Stimulated activated CD4-positive, alpha-beta T cell treated with anti-CD3 and anti-CD28 coated beads, Interleukin-4, amount 100 ng/mL, for 24 hours (primary cell): ENCODE measurements at places on chromosomes 5 and 9.
A peak's percentile ranks its signal among the peaks of the same experiment; 100 is the strongest.

GRCh38 chr5:40685193-40685592 lies 5.5 kb downstream of the PTGER4 start:
- no peak for DNase-seq

- DNase-seq = no peak
Measured at GRCh38 chr5:42634575-42634974, 122.0 kb upstream of the CCDC152 start.

DNA sequence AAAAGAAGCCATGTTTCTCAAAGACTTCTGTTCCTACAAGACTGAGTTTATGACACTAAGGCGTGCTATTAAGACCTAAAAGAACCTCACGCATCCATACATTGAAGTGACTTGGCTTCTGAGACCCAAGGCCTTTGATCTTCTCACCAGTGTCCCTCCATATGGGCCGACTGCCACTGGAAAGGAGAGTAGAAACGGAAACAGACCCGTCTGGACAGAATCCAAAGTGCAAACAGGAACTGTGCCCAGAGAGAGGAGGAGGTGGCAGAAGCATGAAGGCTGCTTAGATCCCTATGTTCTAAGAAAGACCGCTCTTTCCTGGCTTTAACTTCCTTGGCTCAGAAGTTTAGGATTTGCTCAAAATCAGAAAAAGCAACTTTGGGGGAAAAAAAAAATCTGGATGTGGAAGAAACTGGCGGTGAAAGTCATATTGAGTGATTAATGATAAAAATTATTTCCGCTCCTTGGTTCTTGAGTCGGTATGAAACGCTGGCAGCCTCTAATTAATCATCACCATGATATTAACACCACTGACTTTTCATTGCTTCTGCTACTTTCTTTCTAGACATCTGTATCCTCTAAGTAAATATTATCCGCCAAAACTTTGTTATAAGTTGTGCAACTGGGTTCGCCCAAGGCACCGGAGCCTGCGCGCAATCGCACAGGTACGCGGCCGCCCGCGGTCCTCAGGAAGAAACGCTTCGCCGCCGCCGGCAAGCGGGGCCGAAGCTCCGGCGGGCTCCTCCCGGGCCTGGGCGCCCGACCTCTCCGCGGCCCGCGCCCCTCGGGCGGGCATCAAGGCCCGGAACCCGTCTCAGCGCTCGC lies 726 bp downstream of the DAP start:
- peak; percentile 42 for DNase-seq

DNA sequence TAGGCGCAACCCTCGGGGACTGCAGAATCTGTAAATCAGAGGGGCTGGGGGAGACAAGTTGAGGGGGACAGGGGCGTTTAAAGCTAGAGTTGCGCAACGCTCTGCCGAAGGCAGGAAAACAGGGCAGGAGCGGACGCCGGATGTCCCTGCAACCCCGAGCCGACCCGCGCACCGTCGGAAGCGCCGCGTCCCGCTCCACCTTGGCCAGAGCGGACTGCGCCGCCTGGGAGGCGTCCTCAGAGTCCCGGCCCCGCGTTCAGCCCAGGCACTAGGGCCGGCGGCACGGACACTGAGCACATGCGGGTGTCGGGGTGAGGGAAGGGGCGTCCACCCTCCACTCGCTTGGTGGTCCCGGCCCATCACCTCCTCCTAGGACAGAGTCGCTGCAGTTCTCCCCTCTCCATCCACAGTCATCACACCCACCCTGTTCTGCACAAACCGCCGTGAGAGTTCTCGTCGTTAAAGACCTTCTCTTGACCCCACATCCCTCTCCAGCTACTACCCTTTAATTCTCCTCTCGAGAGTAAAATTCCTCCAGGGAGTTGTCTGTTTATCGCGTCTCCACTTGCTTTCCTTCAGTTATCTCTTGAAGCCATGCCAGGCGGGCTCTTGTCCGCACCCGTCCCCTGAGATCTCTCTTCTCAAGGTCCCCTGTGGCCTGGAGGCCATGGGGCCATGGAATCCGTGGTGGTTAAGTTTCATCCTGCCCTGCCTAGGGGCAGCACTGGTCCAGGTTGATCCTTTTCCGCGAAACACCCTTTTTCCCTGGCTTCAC lies 796 bp upstream of the PDLIM7 start:
- DNase-seq = no peak

DNA sequence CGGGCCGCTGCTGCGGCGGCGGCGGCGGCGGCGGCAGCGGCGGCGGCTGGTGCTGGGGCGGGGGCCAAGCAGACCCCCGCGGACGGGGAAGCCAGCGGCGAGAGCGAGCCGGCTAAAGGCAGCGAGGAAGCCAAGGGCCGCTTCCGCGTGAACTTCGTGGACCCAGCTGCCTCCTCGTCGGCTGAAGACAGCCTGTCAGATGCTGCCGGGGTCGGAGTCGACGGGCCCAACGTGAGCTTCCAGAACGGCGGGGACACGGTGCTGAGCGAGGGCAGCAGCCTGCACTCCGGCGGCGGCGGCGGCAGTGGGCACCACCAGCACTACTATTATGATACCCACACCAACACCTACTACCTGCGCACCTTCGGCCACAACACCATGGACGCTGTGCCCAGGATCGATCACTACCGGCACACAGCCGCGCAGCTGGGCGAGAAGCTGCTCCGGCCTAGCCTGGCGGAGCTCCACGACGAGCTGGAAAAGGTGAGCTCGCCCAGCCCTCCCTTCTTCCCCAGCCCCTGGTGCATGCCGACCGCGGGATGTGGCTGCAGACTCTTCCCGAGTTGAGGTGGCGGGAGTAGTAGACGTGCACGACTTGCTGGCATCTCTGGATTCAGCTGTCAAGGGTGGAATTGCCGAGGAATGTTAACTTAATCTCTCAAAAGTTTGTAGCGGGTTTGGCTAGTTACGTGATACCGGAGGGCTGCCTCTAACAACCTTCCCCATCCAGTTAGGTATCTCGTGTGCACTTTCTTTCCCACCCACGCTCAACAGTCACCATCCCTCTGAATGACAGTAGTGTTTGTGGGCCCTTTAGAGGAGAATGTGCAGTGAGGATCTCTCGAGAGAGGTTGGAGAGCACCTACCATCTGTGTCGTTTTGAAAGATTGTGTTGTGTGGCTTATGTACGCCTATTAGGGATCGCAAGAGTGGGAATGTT lies 932 bp downstream of the SLC12A2 start:
- DNase-seq = peak; percentile 64

GRCh38 chr5:36017622-36018021 lies 26.4 kb upstream of the UGT3A1 start:
- no peak for DNase-seq

GRCh38 chr5:36041537-36041845 lies 25.2 kb downstream of the UGT3A2 start:
- no peak for DNase-seq

GRCh38 chr5:152694231-152694630 lies 289.2 kb upstream of the NMUR2 start:
- no peak for DNase-seq

DNA sequence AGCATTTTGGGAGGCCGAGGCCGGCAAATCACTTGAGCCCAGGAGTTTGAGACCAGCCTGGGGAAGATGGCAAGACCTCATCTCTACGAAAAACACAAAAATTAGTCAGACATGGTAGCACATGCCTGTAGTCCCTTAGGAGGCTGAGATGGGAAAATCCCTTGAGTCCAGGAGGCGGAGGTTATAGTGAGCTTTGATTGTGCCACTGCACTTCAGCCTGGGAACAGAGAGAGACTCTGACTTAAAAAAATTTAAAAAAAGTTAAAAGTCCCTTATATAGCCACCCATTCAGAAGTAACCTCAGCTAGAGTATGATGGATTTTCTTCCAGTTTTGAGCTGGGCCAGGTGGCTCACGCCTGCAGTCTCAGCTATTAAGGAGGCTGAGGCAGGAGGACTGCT lies 72.4 kb downstream of the UGCG start:
- no peak for DNase-seq

GRCh38 chr5:124738681-124739633 lies 7.5 kb downstream of the ZNF608 start:
- DNase-seq = no peak

- DNase-seq = no peak
Measured at GRCh38 chr9:28801144-28801799, 1228.0 kb upstream of the C9orf72 start.

- no peak for DNase-seq
Measured at GRCh38 chr9:35636135-35636876, 14.4 kb downstream of the SIT1 start.

DNA sequence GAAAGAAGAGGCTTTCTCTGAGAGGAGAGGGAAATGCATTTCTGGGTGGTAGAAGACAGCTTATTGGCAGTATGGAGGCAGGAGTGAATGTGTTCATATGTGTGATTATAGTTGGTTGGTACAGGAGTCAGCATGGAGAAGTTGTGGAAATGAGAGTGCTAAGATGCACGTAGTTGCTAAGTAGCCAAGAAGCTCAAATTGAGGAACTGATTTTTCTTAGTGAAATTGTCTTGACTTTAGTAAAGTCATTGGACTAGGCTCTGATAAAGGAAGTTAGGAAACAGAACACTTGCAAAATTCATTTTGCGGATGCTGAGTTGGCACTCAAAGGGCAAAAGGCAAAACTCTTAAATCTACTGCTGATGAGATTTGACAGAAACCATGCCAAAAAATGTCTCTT lies 158.9 kb upstream of the VCAN start:
- DNase-seq = no peak

DNA sequence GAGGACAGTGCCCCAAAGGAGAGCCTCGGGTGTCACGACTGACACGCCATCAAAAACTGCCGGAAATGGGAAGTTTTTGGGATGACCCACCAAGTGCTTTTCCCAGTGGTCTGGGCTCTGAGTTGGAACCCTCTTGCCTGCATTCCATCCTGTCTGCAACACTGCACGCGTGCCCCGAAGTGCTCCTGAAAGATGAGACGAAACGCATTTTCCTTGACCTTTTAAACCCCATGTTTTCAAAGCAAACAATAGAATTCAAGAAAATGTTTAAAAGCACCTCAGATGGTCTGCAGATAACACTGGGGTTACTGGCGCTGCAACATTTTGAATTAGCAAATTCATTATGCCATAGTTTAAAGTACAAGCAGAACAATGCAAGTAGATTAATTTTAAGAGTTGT lies 92.9 kb downstream of the ANKRD18A start:
- no peak for DNase-seq

DNA sequence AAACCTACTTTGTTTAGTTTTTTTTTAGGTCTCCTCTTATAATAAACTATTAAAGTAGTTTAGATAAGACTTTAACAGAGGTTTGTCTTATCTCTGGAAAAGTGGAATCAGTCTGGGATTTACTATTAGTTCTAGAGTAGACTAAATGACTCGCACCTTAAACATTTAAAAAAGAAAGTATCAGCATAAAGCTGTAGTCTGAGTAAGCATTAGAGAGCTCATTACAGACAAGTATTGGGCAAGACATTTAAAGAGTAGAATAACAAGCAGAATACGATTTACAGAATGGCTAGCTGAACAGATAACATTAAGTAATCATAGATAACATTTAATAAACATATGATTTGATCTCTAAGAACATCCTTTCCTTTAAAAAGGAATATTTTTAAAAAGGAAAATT lies 226.0 kb upstream of the DMAC1 start:
- DNase-seq = no peak

- DNase-seq = no peak
Measured at GRCh38 chr9:5624655-5625054, 4.3 kb upstream of the RIC1 start.

GRCh38 chr5:72271702-72272101 lies 48.3 kb downstream of the MRPS27 start:
- DNase-seq = no peak

DNA sequence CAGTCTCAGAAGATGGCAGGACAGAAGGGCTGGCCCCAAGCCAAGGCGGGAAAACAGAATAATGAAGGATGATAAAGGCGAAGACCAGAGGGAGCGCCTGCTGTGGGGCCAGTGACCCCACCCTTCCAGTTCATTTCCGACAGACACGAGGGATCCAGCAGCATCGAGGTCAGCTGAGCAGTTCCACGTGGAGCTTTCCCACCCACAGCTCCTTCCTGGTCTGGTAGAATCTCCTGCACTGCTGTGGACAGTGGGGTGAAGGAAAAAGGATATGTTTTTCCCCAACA lies 265.9 kb upstream of the VLDLR start:
- no peak for DNase-seq

DNA sequence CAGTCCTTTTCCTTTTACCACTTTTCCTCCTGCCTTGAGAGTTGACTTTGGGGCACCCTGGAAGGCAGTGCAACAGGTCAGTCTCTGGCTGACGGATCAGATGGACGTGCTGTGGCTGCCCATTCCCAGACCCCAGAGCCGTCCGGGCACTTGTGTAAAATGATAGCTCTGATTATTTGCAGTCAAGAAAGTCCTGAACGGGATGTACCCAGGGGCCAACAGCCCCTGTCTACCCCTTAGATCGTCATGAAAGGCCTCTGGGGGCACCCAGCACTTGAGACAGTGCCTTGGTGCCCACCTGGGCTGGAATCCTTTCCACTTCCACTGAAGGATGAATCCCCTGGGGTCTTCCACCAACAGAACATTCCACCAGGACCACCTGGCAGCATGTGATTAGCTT lies 17.7 kb upstream of the ANGPTL2 start:
- no peak for DNase-seq

- no peak for DNase-seq
Measured at GRCh38 chr5:10745133-10745532, 15.9 kb downstream of the DAP start.

GRCh38 chr5:177425196-177425800 lies 1.2 kb upstream of the GRK6 start:
- DNase-seq = no peak

GRCh38 chr9:2846115-2846514 lies 2.2 kb upstream of the PUM3 start:
- DNase-seq = no peak

GRCh38 chr9:104313396-104314110 lies 190.5 kb upstream of the OR13F1 start:
- DNase-seq = no peak

GRCh38 chr5:116498503-116499048 lies 76.0 kb downstream of the SEMA6A start:
- DNase-seq = no peak

- DNase-seq = no peak
Measured at GRCh38 chr9:95980262-95981125, 105.0 kb downstream of the ERCC6L2 start.

DNA sequence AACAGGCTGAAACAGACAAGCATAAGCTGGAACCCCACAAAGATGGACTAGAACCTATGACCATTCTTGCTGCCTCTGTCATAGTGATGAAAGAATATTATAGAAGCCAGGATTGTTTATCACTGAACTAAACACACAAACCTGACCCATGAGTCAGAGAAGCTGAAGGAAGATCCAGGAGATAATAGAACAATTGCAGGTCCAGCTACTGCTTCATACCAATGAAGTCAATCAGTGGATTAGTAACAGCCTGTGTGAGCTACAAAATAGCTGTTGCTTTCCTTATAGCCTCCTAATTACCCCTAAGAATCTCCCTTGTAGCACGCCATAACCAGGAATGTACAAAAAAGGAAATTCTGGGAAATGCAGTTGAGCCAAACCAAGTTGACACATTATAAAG lies 459.9 kb upstream of the ZNF462 start:
- no peak for DNase-seq

- DNase-seq = no peak
Measured at GRCh38 chr5:95895771-95896170, 65.9 kb downstream of the ELL2 start.
